Right forelimb (tissue), 1 donor: ENCODE measurements at places on chromosomes 5 and 9.

GRCh38 chr9:119121899-119122298 lies 247.3 kb downstream of the BRINP1 start:
- DNase-seq = no peak

- DNase-seq = no peak
Measured at GRCh38 chr5:79035237-79035636, 34.2 kb downstream of the DMGDH start.

DNA sequence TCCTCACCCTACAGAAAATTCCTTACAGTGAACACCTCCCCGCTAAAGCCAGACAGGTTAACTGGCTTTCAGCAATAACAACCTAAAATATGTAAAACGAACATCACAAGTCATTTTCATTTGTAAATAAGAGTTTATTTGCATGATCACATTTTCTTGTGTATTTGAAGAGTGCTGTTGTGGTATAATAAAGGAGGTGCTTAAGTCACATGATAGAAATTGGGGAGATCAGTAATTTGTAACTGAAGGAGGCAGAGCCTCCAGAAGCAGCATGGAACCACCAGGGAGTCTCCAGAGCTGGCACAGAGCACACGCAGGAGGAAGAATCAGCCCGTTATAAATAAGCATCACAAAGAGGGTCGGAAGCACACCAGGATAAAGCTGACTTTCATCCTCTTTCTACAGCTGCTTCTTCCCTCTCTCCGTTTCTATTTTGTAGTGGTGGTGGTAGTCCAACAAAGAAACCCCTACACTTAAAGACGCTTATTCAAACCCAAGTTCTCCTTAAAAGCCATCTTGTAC lies 210.6 kb downstream of the MAPKAP1 start:
- no peak for DNase-seq

GRCh38 chr5:74073257-74073656 lies 447.3 kb downstream of the ARHGEF28 start:
- DNase-seq = no peak

GRCh38 chr9:78316166-78316892 lies 19.4 kb downstream of the PSAT1 start:
- DNase-seq = no peak

DNA sequence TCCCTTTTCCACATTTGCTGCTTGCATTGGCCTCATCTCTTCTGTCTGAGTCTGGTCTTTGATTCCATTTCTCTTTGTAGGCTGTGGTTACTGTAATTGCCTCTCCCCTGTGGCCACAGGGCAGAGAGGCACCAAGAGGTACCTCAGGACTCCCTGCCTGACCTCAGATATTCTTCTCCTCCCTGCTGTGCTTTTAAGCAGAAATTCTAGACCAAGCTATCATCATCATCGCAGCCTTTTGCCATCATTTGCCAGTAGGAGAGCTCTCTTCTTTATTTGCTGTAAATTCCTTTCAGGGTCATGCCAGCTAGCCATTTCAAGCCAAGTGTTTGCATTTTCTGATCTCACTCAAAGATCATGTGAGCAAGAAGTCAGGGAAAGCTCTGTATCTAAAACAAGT lies 369.6 kb downstream of the ICE1 start:
- DNase-seq = no peak

- DNase-seq = peak; percentile 80
Measured at GRCh38 chr5:74641735-74642542, 1.4 kb upstream of the ENC1 start.

DNA sequence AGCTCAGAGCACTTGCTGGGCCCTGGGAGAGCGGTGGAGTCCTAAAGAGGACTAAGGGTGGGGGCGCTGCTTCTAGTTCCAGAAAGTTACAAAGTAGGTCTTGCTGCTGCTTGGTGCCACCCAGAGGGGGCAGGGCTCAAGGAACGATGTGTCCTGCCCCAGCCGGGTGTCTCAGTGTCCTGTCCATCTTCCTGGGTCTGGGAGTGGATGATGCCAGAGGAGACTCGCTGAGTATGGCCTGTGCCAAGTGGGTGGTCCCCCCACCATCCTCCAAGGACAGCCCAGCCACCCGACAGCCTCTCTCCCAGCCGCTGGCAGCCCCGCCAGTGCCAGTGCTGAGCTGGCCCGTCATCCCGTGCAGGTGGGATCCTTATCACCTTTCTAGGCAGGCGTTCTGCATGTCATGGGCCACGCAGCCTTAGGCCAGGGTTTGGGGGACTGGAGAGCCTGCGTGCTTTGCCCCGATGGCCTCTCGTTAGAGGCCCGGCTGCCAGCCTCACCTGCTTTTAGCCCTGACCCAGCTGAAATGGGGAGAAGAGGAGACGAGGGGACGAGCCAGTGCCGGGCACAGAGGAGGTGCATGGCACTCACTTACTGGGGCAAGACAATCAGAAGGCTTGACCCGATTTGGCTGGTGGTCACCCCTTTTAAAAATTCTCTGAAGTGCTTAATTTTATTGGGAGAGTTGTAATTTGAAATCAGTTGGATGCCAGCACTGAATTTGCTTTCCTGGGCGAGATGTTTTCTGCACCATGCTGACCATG lies 5.6 kb downstream of the WNK2 start:
- DNase-seq = no peak

DNA sequence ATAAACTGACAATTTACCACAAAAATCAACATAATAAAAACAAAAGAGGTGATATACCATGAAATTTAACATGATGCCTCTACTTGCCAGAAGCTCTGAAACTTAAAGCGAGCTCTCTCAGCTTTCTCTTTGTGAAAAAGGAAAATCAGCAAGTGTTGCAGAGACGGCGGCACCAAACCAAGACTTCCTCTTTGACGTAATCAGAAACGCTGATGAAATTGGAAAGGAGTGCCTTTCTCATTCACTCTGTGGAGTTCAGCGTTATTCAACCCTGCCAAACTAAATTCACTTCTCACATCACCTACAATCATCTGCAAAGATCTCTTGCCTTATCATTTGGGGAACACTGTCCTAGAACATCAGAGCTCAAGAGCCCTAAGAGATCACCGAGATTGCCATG lies 32.2 kb downstream of the ANXA6 start:
- no peak for DNase-seq

DNA sequence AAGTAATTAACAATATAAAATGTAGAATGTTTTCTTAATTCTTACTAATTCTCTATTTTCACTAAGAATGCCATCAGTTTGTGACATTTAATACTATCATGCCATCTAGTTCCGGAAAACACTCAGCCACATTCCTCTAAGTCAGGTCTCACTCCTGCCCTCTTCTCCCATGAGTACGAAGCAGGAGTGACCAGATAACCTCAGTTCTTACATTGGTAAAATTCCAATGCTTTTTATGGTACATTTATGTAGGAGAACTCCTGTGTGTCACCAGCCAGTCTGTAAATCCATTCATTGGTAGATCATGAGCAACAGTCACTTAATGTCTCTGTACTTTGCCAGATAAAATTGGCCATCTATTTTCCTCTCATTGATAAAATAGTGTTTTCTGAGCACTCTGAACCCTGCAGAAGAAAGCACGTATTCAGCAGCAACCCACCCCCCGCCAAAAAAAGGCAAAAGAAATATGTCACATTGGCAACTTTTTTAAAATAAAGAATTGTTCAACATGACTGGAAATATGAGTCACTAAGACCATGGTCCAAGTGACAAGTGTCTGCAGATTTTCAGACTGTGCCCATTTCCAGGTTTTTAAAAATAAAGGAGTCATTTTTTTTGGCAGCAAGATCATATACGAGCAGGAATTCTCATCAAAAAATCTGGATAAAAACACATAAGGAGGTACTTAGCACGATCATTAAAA lies 11.8 kb downstream of the GLIS3 start:
- no peak for DNase-seq

DNA sequence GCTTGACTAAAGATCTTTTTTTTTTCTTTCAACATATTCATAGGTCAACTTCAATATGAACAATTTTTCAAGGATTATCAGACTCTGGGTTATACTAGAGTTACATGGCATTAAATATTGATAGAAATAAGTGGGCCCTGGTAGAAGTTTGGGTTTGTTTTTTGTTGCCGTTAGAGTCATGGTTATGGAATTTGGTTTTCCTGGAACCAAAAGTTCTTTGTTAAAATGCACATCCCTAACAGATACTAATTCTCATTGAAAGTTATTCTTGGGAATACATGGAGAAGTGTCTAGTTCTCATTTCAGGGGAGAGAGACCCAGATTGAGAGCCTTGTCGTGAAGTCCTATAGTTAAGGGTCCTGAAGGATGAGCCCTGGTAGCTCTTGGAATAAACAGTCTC lies 124.9 kb downstream of the FGF1 start:
- no peak for DNase-seq

GRCh38 chr5:57960569-57960968 lies 478.0 kb upstream of the ACTBL2 start:
- DNase-seq = no peak

GRCh38 chr5:113133211-113133975 lies 156.8 kb downstream of the DCP2 start:
- no peak for DNase-seq

DNA sequence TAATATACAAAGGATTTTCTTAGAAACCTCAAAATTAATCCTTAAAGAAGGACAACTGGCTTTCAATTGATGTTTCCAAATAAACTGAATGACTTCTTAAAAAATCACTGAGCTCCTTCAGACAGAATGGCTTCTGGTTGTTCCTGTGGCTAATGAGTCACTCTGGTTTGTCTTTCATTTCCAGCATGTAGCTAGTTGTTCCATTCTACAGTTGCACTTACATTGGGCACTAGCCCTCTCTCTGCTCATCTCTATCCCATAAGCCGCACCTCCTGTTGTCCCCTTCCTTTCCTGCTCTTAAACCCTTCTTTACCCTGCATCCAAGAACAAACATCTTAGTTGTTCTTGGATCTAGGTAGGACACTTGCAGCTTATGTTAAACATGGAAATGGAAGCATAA lies 235.3 kb upstream of the HAPLN1 start:
- no peak for DNase-seq

DNA sequence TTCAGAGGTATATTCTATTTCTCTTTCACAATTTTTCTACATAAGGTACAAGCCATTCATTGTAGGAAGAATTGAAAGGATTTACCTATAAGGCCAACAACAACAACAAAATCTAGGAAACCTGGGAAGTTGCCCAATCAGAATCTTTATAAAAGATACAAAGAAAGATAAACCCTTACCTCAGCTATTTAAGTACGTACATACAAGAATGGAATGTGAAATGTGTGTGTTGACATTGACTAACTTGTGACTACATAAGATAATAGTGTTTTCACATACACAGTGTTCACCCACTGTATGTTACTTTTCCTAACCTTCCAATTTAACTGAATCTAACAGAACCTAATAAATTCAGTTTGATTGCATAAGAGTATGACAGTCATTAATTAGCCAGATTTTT lies 154.1 kb downstream of the ADAMTS6 start:
- DNase-seq = no peak

DNA sequence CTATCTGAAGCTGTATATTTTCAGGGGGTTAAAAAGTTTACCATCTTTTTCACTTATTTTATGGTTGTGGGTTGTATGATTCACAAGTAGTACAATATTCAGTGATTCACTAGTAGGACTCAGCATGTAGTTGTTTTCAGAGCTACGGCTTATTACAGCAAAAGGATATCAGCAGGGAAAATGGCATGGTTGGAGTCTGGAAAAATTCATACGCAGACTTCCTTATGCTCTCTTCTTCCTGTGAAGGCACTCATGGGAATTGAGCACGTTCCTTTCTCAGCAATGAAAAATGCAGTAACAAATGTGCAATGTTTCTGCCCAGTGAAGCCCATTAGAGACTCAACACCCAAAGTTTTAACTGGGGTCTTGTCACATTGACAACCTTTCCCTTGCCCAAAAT lies 250.5 kb downstream of the KCNN2 start:
- DNase-seq = no peak

DNA sequence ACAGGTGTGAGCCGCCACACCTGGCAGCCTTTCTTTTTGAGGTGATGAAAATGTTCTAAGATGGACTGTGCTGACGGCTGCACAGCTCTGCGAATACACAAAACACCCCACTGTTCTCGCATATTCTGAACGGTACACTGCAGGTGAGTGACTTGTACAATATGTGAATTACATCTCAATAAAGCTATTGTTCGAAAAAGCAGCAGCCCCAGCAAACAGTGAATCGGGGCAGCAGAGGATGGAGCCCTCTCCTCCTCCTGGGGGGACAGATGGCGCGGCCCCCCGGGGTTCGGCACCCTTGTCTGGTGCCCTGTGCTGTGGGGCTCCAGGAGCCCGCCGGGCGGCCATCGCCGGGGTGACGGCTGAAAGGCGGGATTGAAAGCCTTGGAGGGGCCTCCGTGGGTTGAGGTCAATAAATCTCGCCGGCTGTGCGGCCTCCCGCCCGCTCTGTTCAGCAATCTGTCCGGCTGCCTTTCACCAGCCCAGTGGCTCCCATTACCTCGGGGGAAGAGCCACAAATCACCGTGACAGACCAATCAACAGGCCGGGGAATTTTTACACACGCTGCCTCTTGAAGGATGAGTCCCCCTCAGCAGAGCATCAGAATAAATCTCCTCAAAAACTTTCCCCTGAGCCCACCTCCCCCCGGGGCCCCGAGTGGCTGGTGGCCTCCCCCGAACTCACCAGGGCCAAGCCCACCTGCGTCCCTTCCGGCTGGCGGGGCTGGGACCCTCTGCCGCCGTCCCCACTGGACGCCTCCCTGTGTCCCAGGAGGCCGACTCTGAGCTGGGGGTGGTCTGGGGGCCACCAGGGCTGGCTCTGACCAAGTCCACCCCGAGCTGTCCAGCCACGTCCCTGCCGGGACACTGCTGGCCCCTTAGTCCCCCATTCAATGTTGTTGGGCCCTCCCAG lies 37.8 kb upstream of the TMEM250 start:
- no peak for DNase-seq

DNA sequence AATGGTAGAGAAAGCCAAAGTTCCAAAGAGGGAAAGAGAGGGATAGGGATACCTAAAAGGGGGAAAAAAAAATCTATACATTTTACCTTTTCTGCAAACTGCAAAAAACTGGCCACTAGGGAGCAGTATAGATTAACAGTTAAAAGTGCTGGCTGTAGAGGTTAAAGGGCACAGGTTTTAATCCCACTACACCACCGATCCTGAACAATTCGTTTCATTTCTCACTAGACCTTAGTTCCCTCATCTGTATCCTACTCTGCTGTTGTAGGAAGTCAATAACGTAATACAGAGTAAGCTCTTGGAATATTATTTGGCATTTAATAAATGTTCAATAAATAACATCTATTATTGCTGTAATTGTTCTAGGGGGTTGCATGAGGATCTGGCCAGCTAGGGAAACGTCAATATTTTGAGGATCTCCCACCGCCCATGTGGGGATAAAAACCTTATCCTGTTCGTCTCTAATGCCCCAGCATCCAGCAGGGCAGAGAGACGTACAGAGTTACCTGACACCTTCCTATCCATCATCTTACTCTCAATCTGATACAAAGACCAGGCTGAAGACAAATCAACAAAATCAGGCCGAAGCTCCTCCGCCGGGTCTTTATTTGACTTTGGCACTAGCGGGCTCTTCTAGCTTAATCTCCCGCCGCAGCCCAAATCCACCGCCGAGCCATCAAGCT lies 757 bp downstream of the CDC26 start:
- no peak for DNase-seq

DNA sequence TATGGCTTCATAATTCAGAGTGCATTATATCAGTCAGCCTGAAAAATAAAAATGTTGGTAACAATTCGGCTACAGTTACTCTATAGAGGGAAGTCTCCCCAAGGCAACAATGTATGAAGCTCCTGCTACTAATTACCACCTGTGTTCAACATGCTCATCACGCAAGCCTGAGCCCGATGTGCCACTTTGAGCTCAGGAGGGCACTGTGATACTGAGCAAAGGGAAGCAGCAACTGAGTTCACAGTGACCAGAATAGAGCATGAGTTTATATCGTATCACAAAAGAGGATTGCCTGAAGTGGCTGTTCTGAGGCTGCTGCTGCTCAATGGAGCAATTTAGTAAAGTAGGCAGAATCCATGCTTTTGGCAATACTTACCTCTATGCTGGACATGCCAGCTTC lies 202.0 kb upstream of the HAPLN1 start:
- no peak for DNase-seq
